ENCODE measurements at places on chromosomes 7 and 10. TPM values are rescaled to one million over a fixed set of nuclear protein-coding genes. Genes with fewer than 3 reads are reported as not detected.

- no peak overlapping the region for H3K27ac ChIP-seq
- H3K36me3 ChIP-seq = peaks cover 24% of the 10 kb centered on the region
- DNase-seq = no peak
- no peaks in the 10 kb centered on the region for H3K27me3 ChIP-seq
- no peak overlapping the region for H3K4me3 ChIP-seq
- H3K4me1 ChIP-seq = peaks cover 26% of the 10 kb centered on the region
Measured at GRCh38 chr7:131075406-131075805, 252.3 kb upstream of the MKLN1 start.

- no peak overlapping the region for H3K27ac ChIP-seq
- H3K4me3 ChIP-seq = no peak overlapping the region
- DNase-seq = no peak
- peaks cover 3% of the 10 kb centered on the region for H3K4me1 ChIP-seq
- H3K27me3 ChIP-seq = peaks cover 15% of the 10 kb centered on the region
Measured at GRCh38 chr10:22500656-22501340, 155.5 kb downstream of the SPAG6 start.

DNA sequence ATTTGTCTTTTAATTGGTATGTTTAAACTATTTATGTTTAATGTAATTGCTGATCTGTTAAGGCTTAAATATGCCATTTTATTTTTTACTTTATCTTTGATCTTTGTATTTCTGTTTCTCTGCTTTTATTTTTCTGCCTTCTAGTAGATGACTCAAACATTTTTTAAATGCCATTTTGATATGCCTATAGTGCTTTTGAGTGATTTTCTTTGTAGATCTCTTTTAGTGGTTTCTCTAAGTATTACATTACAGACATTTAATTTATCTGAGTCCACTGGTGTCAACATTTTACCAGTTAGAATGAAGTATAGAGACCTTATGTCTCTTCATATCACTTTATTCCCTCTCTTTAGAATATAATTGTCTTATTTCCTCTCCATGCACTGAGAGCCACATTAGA lies 32.7 kb downstream of the IL6 start:
- H3K27ac ChIP-seq = no peak overlapping the region
- H3K36me3 ChIP-seq = no peaks in the 10 kb centered on the region
- peaks cover 43% of the 10 kb centered on the region for H3K27me3 ChIP-seq
- no peaks in the 10 kb centered on the region for H3K4me1 ChIP-seq

TSPAN13 gene
- 0.31 TPM for total RNA-seq

CCDC172 gene
- total RNA-seq = not detected

ARHGEF5 gene
- total RNA-seq = 13.1 TPM

DNA sequence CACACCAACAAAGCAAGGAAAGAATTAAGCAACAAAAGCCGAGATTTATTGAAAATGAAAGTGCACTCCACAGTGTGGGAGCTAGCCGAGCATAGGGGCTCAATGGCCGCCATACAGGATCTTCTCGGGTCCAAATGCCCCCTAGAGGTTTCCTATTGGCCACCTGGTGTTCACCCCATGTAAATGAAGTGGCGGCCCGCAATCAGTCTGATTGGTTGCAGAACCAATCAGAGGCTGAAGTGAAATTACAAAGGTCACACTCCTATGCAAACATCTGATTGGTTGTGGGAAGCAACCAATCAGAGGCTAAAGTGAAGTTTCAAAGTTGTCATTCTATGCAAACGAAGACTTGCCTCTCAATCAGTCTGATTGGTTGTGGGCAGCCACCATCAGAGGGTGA lies 61.8 kb upstream of the SLC35B4 start:
- no peaks in the 10 kb centered on the region for H3K36me3 ChIP-seq
- H3K4me3 ChIP-seq = no peak overlapping the region

GRCh38 chr7:17548014-17548653 lies 249.7 kb downstream of the AHR start:
- H3K27ac ChIP-seq = no peak overlapping the region
- H3K36me3 ChIP-seq = no peaks in the 10 kb centered on the region
- H3K4me1 ChIP-seq = no peaks in the 10 kb centered on the region
- DNase-seq = no peak

RNF133 gene
- total RNA-seq = not detected

KLHDC10 gene
- total RNA-seq = 14.6 TPM

DNA sequence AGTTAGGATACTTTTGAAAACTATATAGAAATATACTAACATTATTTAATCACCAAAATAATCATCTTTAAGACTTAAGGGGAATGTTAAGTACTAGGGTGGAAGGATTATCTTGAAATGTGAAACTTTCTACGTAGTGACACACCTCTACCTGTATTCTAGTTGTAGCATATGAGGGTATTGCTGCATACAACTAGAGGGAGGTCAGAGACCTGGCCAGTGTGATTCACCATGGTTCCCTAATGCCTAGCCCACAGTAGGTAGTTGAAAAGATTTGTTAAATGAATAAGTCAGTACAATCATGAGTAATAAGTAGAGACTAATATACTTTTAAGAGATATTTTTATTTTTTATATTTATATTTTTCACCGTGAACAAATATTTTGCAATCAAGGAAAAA lies 84.1 kb upstream of the RPA3 start:
- no peak overlapping the region for H3K27ac ChIP-seq
- DNase-seq = no peak
- H3K27me3 ChIP-seq = no peaks in the 10 kb centered on the region
- H3K36me3 ChIP-seq = peaks cover 4% of the 10 kb centered on the region

GRCh38 chr10:21417172-21417712 lies 108.2 kb downstream of the SKIDA1 start:
- no peak overlapping the region for H3K4me3 ChIP-seq
- no peak for DNase-seq
- H3K27me3 ChIP-seq = no peaks in the 10 kb centered on the region
- H3K36me3 ChIP-seq = no peaks in the 10 kb centered on the region
- no peaks in the 10 kb centered on the region for H3K4me1 ChIP-seq

GRCh38 chr10:101063050-101063525 lies 1.3 kb downstream of the KAZALD1 start:
- peaks cover 58% of the 10 kb centered on the region for H3K4me1 ChIP-seq
- H3K36me3 ChIP-seq = peaks cover 9% of the 10 kb centered on the region
- no peak overlapping the region for H3K27ac ChIP-seq
- no peak for DNase-seq
- H3K4me3 ChIP-seq = no peak overlapping the region

GRCh38 chr10:94427166-94427565 lies 24.8 kb downstream of the TBC1D12 start:
- H3K27me3 ChIP-seq = peaks cover 20% of the 10 kb centered on the region
- H3K4me3 ChIP-seq = no peak overlapping the region
- no peaks in the 10 kb centered on the region for H3K36me3 ChIP-seq

GHRHR gene
- not detected for total RNA-seq

DNA sequence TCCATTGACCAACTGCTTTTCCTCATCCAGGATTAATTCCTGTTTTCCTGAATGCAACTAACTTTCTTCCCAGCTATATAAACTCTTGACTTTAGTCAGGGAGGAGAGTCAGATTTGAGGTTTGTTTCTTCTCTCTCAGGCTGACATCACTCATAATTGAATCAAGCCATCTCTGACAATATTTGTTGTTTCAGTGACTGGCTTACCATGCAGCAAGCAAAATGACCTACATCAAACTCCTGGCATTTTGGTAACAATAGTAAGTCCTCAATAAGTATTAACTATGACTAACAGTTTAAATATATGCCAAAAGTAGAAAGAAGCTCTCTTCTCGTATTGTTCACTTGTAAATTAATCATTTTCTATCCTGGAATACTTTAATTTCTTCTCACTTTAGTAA lies 625.7 kb upstream of the KCND2 start:
- no peaks in the 10 kb centered on the region for H3K27me3 ChIP-seq
- no peaks in the 10 kb centered on the region for H3K36me3 ChIP-seq
- DNase-seq = no peak
- H3K4me3 ChIP-seq = no peak overlapping the region

HOXA9 gene
- total RNA-seq = not detected

LMOD2 gene
- total RNA-seq = not detected

HOXA3 gene
- not detected for total RNA-seq

LFNG gene
- 109 TPM for total RNA-seq

DNA sequence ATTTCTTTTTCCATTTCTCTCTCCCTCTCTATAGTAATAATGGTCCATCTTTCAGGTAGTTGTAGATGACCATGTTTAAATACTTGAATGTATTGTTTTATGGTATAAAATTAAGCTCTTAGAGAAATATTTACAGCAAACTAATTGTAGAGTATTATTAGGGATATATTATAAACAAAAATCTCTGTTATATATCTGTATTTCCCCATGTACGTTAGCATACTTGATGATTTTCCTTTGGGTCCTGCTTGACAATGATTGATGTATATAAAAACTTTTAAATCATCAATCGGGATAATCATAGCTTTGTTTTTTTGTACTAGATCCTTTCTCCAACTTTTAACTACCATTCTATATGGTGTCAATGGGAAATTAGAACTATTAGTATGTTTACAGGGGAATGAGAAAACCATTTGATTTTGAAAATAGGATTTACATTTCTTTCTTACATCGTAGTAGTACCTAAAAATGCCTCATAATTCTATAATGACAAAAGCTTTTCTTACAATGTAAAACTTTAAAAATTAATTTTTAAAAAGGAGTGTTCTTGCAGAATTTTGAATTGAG lies 117.5 kb upstream of the CDK13 start:
- no peak overlapping the region for H3K27ac ChIP-seq
- H3K4me3 ChIP-seq = no peak overlapping the region
- DNase-seq = no peak
- peaks cover 7% of the 10 kb centered on the region for H3K4me1 ChIP-seq

GRCh38 chr10:33660329-33660728 lies 325.9 kb upstream of the NRP1 start:
- H3K27me3 ChIP-seq = peaks cover 5% of the 10 kb centered on the region
- no peak overlapping the region for H3K4me3 ChIP-seq
- no peaks in the 10 kb centered on the region for H3K4me1 ChIP-seq
- no peaks in the 10 kb centered on the region for H3K36me3 ChIP-seq
